Stimulated activated CD8-positive, alpha-beta memory T cell treated with anti-CD3 and anti-CD28 coated beads, Interleukin-15, amount 100 ng/mL, for 48 hours (primary cell): ENCODE measurements at places on chromosomes 3 and 15.

- no peak for DNase-seq
Measured at GRCh38 chr3:122932251-122932967, 95.2 kb downstream of the SEMA5B start.

GRCh38 chr3:158727206-158728060, 4.8 kb downstream of the RARRES1 start:
- no peak for DNase-seq

- DNase-seq = no peak
Measured at GRCh38 chr3:63611382-63611781, 41.1 kb upstream of the SNTN start.

GRCh38 chr3:59064276-59064675, 14.5 kb upstream of the CFAP20DC start:
- DNase-seq = no peak

DNA sequence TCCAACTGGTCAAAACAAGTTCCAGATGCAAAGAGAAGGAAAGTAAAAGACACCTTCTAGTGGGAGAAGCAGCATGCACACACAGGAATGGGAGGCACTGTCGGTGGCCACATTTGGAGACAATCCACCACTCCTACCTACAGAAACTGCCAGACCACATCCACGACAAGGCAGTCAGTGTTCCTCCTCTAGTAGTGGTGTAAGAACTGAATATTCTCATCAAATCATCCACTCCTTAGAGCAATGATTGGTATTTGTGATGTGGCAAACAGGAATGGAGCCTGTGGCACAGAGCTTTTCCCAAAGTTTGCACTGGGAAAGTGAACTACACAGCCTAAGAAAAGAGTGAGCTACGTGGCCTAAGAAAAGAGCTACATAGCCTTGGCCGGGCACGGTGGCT, 5.1 kb upstream of the SPINT1 start:
- DNase-seq = no peak

GRCh38 chr3:115279939-115280338, 132.9 kb upstream of the ZBTB20 start:
- no peak for DNase-seq

DNA sequence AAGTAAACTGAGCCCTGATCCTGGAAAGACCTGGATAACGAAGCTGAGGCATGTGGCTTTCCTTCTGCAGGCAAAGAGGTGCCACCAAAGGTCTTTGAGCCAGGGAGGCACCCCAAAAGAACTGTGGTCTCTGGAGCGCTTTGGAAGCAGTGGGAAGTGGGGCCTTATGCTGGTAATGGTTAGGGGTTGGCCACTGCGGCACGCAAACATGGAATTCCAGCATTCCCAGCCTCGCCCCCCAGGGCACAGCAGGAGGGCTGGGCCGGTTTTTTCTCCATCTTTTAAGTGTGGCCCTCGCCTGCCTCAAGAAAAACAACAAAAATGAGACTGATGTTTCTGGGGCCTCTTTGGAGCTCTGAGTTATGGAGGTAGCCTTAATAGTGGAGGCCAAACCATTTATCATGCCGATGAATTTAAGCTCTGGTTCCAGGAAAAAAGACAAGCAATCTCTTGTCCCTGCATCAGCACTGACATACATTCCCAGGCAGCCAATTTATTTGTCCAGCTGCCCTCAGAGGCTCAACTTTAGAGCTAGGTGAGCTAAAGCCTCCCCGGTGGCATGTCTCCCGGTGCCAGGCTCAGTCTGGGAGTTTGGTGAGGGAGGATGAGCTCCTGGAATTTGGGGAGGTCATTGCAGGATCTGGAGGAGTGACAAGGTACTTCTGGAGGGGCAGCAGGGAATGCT, 109.0 kb downstream of the TLE3 start:
- DNase-seq = no peak

GRCh38 chr15:63188247-63188925, 1.0 kb upstream of the RAB8B start:
- no peak for DNase-seq

DNA sequence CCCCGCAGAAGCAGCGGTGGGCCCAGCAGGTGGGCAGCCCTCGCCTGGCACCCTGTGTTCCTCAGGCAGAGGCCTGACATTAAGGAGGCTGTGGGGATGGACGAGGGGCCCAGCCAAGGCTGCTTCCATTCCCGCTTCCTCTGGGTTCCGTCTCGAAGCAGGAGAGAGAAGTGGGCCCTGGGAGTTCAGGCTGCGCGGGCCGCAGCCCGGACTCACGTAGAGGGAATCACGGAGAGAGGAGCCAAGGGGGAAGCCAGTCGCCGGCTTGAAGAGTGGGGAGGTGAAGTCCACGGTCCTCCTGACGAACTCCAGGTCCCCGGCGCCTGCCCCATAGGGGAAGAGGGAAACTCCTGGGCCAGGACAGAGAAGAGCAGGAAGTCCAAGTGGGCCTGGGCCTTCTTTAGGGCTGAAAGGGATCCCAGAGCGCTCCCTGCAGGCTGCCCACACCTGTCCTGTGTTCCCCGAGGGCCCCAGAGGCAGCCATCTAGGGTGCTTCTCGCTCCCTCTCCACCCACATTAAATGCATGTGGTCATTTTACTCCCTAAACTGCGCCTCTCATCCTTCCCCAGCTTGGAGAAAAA, 37.7 kb downstream of the MUC4 start:
- DNase-seq = no peak

- DNase-seq = no peak
Measured at GRCh38 chr15:84818261-84819131, 1.3 kb downstream of the ALPK3 start.

DNA sequence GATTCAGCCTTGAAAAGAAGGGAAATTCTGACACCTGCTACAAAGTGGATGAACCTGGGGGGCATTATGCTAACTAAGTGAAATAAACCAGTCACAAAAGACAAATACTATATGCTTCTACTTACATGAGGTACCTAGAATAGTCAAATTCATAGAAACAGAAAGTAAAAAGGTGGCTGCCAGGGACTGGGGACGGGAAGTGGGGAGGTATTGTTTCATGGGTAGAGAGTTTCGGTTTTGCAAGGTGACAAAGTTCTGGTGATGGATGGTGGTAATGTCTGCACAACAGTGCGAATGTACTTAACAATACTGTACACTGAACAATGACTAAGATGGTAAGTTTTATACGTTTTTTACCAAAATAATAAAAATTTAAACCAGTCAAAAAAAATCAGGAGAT, 4.8 kb downstream of the IDH2 start:
- no peak for DNase-seq

DNA sequence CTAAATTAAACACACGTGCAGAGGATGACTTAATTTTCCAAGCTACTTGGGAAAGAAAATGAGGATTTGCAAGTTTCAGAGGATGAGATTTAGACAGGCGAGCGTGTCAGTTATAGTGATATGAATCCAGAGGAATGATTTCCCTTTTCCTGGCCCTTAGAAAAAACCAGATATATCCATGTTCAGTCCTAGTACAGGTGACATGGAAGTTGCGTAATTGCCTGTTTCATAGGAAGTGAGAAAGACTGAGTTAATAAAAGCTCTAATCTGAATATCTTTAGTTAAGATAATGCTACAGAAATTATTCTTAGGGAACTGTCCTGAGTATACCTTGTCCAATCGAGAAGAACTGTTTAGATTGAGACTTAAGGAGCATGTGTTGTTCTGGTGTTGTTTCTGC, 490.5 kb downstream of the ZNF385D start:
- no peak for DNase-seq
